ENCODE measurements at places on chromosomes 6 and 20. TPM values are rescaled to one million over a fixed set of nuclear protein-coding genes. Genes with fewer than 3 reads are reported as not detected.
A peak's percentile ranks its signal among the peaks of the same experiment; 100 is the strongest.

DNA sequence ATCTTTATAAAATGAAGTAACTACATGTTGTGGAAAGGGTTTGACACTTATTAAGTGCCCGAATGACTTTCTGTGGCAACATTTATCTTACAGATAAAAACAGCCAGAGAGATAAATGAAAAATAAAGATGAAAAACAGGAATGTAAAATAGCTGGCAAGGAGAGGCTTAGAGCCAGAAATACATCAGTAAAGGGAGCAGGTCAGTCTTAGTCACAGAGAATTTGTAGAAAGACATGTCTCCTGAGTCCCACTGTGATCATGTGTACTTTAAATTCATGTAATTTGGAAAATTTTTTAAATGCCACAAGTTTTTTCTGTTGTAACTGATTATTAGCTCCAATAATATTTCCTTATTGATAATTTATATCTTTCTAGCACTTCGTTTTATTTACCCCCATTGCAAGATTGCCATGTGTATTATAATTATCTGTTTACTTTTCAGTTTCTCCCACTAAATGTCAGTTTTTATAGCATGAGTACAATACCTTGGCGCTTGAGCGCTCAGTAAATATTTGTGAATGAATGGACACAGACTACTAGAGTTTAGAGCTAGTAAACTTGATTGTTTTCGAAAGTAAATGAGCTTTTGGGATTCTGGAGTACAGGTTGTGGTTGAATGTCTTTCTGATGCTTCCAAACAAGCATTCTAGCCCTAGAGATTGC is 15.2 kb downstream of the TAB2 start:
- no peak for DNase-seq

GRCh38 chr6:10595731-10596664 is 74.8 kb downstream of the GCNT2 start:
- no peak for DNase-seq

DNA sequence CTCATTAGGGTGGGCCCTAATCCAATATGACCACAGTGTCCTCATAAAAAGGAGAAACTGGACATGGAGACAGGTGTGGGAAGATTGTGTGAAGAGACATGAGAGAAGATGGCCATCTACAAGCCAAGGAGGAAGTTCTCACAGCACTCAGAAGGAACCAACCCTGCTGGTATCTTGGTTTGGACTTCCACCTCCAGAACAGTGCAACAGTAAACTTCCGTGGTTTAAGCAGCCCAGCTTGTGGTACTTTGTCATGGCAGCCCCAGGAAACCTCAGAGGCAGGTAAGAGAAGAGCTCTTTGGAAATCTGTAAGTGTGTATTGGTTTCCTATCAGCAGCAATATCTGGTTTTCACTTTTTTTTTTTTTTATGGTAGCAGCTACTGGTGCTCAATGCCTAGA is 16.5 kb upstream of the CNKSR3 start:
- no peak for DNase-seq

DNA sequence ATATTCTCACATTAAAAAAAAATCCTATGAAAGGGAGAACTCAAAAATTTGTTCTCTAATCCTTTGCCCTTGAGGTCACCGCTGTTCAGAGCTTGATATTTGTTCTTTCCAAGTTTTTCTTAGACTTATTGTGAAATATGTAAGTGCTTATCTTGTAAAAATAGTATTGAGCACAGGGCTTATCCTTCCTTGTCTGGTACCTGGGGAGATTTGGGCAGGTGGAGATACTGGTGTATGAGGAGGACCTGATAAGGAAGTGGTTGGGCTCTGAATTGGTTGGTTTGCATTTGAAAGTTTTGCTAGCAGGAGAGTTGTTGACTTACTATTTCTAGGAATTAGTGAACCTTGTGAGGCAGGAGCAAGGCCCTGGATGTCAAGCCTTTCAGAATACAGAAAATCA is 28.9 kb upstream of the ANKEF1 start:
- no peak for DNase-seq

DNA sequence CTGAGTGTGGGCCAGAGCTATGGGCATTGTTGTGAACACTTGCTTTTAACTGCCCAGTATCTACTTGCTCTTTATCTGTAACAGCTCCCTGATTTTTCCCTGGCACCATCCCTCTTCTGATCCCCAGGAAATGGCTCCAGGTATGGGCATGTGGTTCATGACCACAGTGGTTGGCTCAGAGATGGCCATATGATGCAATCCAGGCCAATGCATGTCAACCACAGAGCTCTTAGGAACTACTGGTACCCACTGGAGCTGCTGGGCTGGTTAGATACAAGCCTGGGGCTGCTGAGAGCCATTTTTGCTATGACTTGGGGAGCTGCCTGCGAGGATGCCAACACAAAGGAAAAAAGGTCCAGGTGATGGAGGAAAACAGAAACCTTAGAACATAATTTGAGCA is 55.6 kb downstream of the KCNB1 start:
- DNase-seq = no peak

GRCh38 chr20:36175016-36175415 is 20.5 kb downstream of the EPB41L1 start:
- no peak for DNase-seq

DNA sequence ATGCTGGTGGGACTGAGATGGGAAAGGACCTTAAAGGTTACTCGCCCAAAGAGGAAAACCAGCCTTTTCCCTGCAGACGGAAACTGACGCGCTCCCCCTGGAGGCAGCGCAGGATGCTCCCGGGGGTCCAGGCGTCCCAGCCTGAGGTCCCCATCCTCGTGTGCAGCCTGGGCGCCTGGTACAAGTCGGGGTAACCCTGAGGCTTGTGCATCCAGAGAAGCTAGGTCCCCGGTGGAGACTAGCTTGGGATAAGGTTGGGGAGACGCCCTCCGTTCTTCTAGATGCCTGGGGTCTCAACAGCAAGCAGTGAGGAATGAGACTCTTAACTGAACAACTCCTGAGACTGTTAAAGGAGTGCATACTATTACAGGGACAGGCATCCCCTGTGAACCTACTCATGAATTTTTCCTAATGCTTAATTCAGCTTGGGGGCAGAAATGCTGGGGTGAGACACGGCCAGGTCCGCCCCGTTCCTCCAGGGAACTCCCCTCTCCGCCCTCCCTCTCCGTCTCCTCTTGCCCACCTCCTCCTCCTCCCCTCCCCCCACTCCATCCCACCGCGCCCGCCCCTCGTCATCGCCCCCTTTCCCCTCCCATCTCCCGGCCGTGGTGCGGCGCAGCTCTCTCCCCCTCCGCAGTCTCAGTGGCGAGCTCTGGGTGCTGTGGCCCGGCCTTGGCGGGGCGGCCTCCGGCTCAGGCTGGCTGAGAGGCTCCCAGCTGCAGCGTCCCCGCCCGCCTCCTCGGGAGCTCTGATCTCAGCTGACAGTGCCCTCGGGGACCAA is at the start of gene PRSS35:
Gene PRSS35 (plus strand): TSS at position 634 of the 781 bp plus-strand sequence. CDS start 10,908 bp downstream, outside the sequence.
- DNase-seq = peak; percentile 67

DNA sequence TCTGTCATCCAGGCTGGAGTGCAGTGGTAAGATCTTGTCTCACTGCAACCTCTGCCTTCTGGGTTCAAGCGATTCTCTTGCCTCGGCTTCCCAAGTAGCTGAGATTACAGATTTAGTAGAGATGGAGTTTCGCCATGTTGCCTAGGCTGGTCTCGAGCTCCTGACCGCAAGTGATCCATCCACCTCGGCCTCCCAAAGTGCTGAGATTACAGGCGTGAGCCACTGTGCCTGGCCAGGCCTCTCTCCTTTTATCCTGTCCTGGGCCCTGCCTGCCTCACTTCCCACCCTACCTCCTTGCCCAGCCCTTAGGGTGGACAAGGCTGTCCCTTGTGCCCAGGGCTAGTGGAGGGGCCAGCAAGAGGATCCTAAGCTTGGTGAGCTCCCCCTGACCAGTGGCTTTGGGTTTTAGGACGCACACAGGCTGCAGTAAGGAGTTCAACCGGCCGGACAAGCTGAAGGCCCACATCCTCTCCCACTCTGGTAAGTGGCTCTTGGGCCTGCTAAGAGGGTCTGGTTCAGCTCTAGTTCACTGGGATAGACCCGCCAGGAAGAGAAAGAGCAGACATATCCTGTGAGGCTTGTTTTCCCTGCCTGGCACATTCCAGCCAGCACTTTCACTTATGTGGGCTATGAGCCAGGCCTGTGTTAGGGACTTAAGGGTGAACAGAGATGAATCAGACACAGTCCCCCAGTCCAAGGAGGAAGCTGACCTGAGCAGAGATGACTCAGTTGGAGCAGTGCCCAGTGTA is 21.9 kb upstream of the CHMP4B start:
- no peak for DNase-seq

DNA sequence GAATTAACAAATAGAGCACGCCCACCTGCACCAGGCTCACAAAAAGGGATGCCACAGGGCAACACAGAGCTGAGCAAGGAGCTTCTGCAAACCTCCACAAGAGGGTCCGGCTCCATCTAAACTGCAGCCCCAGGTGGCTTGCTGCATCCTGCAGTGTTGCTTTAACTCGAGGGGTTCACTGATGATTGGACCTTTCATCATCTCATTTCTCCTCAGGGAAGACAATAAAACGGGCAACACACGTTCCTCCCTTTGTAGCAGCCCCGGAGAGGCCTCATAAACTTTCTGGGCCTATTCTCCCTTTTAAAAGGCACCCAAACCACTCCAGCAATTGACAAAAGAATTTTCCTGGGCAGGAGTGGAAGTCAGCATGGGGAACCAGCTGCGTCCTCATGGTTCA is 161.5 kb upstream of the CDH4 start:
- DNase-seq = no peak

GRCh38 chr6:21478883-21479539 is 114.5 kb upstream of the SOX4 start:
- no peak for DNase-seq

DNA sequence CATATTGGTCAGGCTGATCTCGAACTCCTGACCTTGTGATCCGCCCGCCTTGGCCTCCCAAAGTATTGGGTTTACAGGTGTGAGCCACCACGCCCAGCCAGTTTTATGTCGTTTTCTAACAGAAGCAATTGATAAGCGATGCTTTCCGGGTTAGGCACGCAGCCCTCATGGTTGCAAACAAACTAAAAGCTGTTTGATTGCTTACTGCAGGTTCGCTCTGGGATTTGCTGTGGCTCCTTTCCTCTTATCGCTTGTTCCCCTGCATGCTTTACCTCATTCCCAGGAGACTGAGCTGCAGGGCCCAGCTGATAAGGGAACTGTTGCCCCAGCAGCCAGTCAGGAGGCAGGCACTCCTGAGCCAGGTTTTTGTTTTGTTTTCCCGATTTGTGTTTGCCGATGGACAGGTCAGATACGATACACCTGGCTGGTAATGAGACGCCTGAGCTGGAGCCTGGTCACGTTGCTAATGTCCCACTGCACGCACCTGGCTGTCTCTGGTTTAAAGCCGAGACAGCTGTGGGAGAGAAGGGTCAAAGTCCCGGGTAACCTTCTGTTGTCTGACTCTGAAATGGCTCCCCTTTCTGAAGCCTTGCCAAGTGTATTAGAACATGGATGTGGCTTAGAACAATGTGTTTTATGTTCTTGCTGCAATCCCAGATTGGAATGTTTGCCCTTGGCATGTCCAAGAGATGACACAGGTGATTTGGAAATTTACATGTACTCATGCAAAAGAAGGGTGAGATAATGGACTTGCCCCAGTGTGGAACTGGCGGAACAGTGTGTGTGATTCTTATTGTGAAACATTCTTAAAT is 19.9 kb downstream of the DSP start:
- no peak for DNase-seq

- DNase-seq = no peak
Observed at GRCh38 chr6:122872311-122872710, 83.3 kb downstream of the SMPDL3A start.

DNA sequence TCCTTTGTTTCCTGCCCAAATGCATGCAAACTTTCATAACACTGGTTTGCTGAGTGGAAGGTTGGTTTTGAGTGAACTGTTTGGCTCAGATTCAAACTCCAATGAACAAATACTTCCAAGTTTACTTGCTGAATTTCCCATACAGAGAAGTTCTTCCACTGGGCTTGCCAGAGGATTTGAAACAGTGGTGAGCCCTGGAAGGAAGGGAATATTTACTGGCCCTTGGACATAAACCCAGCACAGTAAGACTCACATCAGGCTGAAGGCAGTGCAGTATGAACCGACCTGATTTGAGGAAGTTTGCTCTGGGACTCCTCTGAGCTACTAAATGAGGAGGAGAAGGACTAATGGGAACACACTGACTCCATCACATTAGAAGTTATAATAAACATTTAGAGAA is 3.8 kb downstream of the TRAF3IP2 start:
- no peak for DNase-seq

- DNase-seq = no peak
Observed at GRCh38 chr6:129657483-129657882, 52.5 kb downstream of the ARHGAP18 start.

DNA sequence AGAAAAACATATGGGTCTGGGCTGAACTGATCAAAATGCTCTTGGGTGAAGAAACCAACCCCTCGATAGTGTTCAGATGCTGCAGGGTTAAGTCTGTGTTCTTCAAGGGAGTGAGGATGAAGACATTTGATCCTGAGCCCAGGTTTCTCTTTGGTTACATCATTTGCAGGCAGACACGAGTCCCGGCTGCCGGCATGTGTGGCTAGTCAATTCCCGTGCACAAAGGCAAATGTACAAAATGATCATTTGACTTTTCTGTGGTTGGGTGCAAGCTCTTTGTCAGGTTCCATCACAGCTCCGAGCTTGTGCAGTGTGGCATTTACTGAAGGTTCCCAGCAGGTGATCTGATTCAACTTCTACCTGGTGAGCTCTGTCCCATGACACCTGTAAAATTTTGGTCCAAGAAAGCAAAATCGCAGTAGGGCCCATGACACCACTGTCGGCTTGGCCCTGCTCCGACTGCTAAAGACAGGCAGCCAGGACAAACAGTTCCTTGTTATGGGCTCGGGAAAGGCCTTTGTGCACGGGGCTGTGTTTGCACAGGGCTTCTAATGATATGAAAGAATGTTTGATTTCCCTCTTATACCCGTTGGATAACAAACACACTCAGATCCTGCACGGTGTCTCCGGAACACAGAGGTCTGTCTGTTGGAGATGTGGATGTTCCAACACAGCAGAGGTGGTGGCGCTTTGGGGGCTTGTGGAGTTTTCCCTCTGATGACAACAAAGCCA is 46.9 kb downstream of the GJA10 start:
- peak; percentile 20 for DNase-seq

DNA sequence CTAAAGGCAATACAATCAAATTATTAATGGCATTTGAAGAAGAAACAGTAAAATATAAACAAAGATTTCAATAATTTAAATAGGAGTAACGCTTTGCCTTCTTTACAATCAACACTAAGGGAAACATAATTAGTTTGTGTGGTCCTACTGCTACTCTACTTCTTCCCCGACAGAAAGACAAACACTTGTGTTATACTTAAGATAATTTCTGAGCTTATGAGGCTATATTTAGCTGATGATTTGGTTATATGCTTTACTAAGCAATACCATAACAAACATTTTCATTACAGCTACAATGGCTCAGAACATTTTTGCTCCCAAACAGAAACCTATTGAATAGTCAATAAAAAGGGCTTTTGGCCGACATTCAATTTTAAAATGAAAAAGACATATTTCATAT is 1217.2 kb upstream of the GJE1 start:
- no peak for DNase-seq

Gene C6orf47
- total RNA-seq = 23.5 TPM

Gene METTL24
- total RNA-seq = 3.6 TPM

Gene LPIN3
- total RNA-seq = 1.8 TPM

Gene FRMD1
- not detected for total RNA-seq

Gene SOBP
- total RNA-seq = 23.0 TPM

Gene TUBB
- 1,986 TPM for total RNA-seq

Gene NKX2-4
- total RNA-seq = not detected

Gene PPIL6
- 3.3 TPM for total RNA-seq

Gene CALHM4
- total RNA-seq = not detected

Gene BNIP5
- total RNA-seq = not detected
